ENCODE measurements at places on chromosomes 7 and 10. TPM values are rescaled to one million over a fixed set of nuclear protein-coding genes. Genes with fewer than 3 reads are reported as not detected.

DNA sequence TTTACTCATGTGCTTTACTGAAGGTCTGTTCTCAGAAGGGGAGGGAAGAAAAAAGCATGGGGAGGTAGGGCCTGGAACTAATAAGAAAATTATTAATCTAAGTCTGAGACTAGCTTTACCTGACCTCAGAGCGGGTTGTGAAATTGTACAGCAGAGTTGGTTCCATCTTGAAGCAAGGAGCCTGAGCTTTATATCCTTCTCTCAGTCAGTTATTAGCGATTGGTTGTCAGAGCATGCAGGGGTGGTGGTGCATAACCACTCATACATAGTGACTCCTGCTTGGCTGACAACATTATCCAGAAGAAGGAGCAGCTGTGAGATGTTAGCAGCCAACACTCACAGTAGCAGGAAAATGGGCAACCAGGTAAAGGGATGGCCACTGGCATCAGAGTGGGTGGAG is 976.3 kb upstream of the LRRTM3 start:
- DNase-seq = no peak

DNA sequence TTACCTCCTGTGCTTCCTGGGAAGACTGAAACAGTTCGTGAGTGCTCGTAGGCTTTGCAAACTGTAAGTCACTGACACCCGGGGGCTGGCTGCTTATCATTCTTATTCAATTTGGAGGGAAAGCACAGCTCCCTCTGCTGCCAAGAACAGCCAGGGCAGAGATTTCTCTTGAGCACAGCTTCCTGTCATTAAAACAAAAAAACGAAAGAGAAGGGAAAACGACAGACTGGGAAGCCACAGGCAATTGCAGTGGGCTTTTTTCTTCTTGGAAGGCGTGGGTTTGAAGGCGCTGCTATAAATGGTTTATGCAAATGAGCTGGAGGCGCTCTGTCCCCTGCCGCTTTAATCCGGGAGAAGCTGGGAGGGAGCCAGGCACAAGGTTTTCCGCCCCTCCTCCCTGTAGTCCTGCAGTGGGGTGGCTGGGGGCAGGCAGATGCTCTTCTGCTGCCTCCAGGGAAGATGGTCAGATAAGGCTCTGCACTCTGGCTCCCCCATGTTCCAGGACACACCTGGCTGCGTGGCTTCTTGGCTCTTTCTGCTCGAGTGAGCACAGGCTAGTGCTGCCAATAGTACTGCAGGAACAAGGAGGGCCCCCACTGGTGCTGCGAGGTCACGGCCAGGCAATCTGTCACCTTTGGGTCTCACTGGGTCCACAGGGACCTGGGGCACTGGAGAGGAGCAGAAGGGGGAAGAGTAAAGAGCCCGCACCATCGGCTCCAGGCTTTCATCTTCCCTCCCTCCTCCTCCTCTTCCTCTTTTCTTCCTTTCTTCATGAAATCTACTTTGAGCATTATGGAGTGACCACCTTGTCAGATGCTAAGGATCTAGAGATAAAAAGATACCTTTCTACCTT is 49.5 kb downstream of the NEURL1 start:
- peak; percentile 44 for DNase-seq

DNA sequence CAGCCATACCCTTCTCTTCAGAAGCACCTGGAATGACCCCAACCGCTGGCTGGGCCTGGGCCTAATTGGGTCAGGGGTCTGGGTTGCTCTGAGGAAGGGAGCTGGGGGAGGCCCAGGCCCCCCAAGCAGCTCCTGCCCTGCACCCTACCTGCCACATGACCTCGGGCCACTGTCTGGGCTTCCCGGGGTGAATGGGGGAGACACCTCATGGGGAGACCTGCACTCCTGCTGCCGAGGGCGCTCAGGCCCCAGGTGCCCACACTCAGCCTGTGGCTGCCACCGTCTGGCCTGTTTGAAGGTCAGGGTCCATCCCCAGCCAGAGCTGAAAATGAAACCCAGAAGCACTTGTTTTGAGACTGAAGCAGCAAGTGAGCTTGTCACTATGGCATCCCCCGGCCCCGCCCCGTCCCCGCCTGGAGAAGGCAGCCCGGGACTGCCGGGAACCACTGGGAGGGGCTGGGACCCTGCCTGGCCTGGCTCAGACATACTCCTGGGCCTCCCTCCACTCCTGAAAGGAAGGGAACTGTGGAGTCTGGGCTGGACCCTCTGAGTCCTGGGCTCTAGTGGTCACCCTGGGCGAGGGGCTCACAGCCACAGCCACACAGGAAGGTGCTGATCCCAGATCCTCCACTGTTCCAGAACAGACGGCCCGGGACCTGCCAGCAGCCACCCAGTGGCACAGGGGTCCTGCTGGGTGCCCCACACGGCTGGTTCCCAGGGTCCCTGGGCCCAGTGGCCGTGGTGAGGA is 7.4 kb upstream of the MICALL2 start:
- no peak for DNase-seq

DNA sequence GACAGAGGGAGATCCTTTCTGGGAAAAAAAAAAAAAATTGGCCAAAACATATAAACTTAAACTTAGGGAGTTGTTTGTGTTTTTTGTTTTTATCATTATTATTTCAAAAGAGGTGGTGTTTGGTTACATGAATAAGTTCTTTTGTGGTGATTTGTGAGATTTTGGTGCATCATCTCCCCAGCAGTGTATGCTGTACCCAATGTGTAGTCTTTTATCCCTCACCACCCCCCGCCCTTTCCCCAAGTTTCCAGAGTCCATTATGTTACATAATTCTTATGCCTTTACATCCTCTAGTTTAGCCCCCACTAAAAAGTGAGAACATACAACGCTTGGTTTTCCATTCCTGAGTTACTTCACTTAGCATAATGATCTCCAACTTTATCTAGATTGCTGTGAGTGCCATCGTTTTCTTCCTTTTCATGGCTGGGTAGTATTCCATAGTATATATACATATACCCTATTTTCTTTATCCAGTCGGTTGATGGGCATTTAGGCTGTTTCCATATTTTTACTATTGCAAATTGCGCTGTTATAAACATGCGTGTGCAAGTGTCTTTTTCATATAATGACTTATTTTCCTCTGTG is 148.1 kb upstream of the ZNF92 start:
- no peak for DNase-seq

CALML3 gene
- total RNA-seq = not detected

- peak; percentile 3 for DNase-seq
These were observed 79.4 kb downstream of the VWC2 start for GRCh38 chr7:49852619-49853462.

WDR86 gene
- 1.4 TPM for total RNA-seq

- peak; percentile 79 for DNase-seq
These were observed 28.9 kb downstream of the SKIDA1 start for GRCh38 chr10:21496343-21497176.

GRCh38 chr10:119509909-119510451 is 32.5 kb downstream of the RGS10 start:
- no peak for DNase-seq

- no peak for DNase-seq
These were observed 75.6 kb downstream of the SNX10 start for GRCh38 chr7:26367219-26367711.

DNA sequence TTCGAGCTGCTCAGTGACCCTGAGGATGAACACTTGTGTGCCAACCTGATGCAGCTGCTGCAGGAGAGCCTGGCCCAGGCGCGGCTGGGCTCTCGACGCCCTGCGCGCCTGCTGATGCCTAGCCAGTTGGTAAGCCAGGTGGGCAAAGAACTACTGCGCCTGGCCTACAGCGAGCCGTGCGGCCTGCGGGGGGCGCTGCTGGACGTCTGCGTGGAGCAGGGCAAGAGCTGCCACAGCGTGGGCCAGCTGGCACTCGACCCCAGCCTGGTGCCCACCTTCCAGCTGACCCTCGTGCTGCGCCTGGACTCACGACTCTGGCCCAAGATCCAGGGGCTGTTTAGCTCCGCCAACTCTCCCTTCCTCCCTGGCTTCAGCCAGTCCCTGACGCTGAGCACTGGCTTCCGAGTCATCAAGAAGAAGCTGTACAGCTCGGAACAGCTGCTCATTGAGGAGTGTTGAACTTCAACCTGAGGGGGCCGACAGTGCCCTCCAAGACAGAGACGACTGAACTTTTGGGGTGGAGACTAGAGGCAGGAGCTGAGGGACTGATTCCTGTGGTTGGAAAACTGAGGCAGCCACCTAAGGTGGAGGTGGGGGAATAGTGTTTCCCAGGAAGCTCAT is 1.1 kb downstream of the DDIT4 start:
- peak; percentile 82 for DNase-seq

- no peak for DNase-seq
These were observed 28.9 kb downstream of the PPP1R3C start for GRCh38 chr10:91603931-91604331.

GRCh38 chr7:100835903-100836811 is 8.8 kb upstream of the EPHB4 start:
- DNase-seq = no peak

LOXL4 gene
- not detected for total RNA-seq

DNA sequence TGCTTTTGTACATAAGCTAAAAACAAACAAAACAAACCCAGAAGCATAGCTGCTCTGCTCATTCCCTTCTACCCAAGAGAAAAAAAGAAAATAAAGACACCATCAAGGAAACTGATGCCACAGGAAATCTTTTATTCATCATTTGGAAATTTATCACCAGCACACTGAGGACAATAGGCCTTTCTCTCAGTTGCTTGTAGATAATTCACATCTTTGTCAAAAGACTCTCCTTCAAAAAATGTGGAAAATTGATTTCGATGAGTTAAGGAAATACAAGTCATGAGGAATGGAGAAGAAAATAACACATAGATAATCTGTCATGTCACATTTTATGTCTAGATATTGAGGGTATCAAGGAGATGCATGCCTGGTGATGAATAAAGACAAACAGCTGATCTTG is 53.5 kb downstream of the ZNF37A start:
- DNase-seq = no peak

DNA sequence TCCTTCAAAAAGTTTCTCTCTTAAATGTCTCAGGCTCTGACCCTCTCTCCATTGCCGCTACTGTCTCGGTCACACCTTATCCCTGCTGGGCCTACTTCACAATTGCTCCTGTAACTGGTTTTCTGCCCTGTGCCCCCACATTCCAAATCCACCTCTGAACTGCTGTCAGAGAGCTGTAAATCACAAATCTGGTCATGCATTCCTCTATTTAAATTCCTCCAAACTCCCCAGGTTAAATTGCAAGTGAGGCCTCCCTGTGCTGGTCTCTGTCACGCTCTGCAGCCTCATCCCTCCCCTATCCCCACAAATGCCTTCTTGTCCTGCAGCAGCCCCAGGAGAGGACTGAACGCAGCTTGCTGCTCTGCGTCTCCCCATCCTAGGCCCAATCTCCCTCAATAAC is 40.4 kb upstream of the CDCA7L start:
- DNase-seq = no peak

OGDHL gene
- not detected for total RNA-seq

SPDYE8 gene
- not detected for total RNA-seq

LRMDA gene
- total RNA-seq = not detected

- DNase-seq = no peak
These were observed 87.4 kb downstream of the CCNY start for GRCh38 chr10:35423505-35424306.

DNA sequence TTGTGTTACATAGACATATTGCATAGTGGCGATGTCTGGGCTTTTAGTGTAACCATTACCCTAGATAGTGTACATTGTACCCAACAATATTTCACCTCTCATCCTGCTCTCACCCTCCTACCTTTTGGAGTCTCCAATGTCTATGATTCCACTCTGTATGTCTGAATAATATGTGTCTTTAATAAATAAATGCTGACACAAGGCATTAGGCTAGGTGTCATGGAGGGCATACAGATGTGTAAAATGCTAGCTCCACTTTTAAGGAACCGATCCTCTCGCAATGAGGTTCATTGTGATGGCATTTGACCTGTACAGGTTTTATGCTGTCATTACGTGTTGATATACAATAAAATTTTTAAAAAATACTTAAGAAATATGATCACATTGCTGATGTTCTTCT is 74.3 kb downstream of the NEBL start:
- no peak for DNase-seq
